ENCODE measurements at places on chromosomes 11 and 22.

DNA sequence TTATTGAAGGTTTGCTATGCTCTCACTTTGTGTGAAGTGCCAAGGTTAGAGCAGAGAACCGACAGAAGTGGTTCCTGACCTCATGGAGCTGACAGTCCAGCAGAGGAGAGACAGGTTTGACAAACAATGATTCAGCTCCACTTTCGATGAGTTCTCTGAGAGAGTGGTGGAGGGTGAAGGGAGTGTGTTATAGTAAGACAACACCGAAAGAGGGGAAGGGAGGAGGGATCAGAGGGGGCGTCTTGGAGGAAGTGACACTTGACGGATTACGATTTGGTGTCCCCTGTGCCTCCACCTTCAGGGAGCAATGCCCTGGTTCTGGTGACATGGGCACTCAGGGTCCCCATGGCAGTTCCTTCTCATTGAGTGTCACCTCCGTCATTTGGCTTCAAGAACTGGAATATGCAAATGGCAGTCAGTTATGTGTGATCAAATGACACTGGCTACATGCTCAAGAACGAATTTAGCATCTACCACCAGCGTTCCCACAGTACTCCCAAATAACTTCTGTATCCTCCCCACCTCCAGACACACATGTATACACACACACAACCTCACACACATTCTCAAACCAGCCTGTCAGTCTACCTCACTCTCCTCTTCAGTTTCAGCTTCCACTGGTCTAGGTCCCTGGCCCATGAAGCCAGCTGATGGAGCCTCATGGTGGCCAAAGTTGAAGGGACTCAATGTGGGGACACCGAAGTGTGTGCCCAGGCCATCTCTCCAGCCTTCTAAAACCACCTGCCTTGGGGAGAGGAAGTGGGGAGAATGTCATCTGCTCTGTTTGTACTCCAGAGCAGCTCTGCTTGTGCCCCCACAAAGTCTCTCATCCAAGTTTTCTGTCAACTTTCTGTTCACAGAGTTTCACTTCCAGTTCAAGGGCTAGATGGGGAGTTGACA is 31.4 kb upstream of the NUP160 start:
- no peak for DNase-seq

GRCh38 chr22:45418770-45419138 is 5.3 kb downstream of the RIBC2 start:
- DNase-seq = no peak

DNA sequence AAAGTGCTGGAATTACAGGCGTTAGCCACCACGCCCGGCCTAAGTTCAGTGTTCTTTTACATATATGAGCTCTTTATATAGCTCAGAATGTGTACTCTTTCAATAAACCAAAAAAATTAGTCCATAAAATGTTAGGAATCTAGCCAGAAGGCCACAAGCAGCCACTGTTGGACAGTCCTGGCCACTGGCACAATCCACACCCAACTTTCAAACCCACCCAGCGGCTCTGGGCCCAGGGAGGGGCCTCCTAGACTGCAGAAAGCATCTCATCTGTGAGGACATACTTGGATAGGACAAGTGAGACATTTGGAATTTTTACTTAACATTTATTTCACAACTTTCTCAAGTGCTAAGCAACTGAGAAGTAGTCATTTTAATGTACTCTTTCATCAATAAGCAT is 6.4 kb downstream of the PACSIN2 start:
- DNase-seq = no peak

- DNase-seq = no peak
Observed at GRCh38 chr11:69140635-69141034, 15.1 kb upstream of the SMIM38 start.

DNA sequence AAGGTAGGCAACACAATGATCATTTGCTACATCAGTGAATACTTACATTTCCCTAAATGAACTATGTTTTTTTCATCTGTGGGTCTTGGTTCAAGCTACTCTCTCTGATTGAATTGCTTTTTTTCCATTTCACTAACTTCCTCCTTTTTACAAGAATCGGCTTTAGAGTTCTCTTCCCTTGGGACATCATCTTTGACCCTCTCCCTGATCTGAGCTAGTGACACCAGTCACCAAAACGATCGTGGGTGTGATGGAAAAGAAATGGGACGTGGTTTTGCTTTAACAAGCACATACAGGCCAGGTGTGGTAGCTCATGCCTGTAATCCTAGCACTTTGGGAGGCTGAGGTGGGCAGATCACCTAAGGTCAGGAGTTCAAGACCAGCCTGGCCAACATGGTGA is 129.9 kb downstream of the WT1 start:
- no peak for DNase-seq

DNA sequence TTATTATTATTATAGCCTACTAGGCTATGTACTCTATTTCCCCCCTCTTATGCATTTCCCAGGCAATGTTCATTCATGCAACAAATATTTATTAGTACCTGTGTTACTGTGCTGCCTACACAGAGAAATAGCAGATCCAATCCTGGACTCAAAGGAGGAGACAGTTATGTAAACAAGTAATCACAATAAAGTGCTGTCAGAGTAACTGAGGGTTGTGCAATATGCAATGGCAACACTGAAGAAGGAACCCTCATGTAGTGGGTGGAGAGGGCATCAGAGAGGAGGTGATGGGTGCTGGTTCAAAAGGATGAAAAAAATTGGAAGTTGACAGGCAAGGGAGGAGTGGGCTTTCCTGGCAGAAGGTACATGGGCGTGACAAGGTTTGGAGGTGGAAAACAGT is 886 bp upstream of the P4HA3 start:
- no peak for DNase-seq

GRCh38 chr22:17217179-17217578 is 2.1 kb downstream of the ADA2 start:
- no peak for DNase-seq

DNA sequence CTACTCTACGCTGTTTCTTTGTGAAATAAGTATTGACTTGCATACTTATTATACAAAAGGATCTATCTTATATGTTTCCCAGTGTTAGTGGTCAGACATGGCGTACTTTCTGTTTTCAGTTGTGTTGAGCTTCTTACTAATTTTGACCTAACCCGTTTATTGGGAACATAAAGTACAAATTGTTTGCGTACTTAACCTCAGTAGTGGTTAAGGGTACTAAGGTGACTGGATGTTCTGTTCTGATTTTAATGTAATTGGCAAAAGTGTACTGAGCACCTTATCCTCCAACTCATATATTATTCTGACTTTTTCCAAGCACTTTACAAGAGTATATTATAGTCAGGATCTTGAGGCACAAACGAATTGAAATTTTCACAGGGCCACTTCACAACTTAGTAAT is 17.2 kb downstream of the TBCEL start:
- DNase-seq = no peak

DNA sequence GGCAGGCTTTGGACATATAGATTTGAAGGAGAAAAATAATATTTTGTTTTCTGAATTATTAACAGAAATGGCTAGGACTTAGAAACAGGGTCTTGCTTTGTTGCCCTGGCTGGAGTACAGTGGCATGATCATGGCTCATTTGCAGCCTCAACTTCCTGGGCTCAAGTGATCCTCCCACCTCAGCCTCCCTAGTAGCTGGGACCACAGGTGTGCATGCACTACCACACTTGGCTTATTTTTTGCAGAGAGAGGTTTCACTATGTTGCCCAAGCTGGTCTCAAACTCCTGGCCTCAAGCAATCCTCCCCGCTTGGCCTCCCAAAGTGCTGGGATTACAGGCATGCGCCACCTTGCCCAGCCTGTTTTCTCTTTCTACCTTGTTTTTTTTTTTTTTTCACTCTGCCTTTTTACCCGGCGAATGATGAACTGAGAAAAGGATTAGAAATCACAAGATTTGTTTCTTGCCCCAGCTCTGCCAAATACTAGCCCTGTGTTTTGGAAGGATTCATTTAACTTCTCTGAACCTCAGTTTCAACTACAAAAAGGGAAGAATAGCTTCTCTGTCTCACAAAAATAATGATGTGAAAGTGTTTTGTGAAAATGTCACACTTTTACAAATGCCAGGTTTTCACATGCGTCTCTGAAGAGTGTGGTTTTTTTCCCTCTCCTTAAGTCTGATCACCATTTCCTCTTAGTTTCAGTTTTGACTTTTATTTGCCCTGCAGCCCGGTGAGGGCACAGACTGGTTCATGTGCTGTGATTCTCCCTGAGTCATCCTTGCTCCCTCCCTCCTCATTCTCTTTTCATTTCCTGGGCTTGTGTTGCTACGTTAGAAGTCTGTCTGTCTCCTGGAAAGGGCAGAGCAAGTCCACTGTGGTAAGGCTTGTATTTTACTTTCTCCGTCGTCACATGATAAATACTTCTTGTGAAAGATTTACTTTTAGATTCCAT is 67.7 kb downstream of the BCL2L13 start:
- DNase-seq = no peak

DNA sequence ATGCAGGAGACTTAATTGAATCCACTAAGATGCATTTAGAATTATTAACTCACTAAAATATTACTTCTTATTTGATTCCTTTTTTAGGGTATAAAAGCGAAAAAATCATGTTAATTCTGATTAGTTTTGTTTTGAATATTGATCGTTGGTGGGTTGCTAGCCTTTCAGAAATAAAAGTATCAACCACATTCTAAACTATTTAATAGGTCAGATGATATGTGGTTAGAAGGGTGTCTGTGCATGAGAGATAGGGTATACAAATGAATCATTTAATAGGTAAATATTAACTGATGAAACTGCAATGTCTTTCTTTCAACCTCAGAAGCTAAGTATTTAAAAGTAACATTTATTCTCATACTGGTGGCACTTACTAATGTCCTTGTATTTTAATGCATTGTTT is 515.1 kb downstream of the CNTN5 start:
- no peak for DNase-seq

DNA sequence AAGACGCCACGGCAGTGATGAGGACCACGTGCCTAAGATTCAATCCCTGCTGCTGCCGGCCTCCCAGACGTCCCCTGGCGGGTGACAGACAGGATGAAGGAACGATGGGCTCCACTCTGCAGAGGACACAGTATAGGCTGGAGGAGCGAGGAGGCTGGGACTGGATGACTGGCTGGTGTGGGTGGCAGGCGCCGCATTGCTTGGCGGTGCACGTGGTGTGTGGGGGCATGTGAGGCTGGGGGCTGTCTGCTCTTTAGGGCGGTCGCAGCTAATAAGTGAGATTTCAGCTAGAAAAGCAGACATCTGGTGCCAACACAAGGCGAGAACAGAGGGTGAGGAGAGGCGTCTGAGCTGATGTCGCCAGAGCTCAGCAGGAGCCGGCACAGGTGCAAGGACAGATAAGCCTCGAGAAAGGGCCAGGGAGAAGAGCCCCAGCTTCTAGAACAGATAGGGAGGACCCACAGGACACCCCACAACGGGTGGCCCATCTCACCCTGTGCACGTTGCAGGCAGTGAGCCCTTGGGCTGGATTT is 33.2 kb downstream of the TSPAN4 start:
- DNase-seq = no peak

GRCh38 chr22:26643418-26644100 is 13.8 kb upstream of the MIAT start:
- no peak for DNase-seq

GRCh38 chr11:81165164-81165563 is 1568.5 kb downstream of the FAM181B start:
- DNase-seq = no peak

- DNase-seq = no peak
Observed at GRCh38 chr11:87137711-87138110, 100.0 kb downstream of the TMEM135 start.

DNA sequence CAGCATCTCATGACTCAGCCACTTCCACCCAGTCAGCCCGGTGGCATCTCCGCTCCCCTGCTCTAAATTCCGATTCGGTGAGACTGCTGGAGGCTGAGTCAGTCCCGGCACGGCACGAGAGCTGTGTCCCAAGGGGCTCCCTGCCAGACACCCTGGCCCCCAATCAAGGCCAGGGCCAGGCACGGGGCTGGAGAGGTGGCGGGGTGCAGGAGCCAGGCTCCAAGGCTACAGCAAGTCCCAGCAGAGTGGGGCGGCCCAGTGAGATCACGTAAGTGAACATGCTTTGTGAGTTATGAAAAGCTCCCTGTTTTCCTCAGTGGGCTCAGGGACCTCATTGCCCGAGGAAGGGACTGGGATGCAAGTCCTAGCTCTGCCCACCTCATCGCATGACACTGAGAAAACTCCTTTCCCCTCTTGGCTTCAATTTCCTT is 3.0 kb downstream of the C11orf68 start:
- no peak for DNase-seq

DNA sequence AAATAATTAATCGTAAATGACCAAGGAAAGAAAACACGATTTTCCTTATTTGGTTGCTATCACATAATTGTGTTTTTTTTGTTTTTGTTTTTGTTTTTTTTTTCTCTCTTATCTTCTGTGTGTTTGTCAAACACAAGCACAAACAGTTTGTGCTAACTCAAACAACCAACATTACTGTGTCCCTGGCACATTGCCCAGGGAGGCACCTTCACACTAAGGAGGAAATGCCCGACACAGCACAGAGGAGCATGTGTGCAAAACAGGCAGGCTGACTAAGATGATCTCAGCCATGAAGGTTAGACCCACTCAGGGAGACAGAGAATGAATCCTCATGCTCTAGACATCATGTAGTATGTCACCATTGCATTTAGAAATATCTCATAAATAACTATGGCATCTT is 130.1 kb downstream of the SOX6 start:
- DNase-seq = no peak

DNA sequence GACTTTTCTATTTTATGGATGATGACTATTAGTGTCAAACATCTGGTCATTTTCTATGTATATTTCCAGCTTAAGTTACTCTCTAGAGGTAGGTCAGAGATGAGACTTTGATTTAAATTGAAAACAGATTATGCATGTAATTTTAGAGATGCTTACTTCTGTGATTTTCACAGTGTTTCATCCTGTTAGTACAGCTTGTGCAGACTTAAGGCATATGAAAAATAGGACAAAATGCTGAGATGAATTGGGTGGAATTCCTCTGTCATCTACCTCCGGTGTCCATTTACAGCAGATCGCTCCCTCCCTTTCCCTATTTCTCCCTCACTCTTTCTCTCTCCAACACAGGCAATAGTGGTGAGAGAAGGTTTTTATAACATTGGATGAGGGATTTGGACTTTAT is 14.1 kb downstream of the JAM3 start:
- DNase-seq = no peak

- peak; percentile 81 for DNase-seq
Observed at GRCh38 chr11:65856689-65857499, 1.1 kb downstream of the CFL1 start.

- no peak for DNase-seq
Observed at GRCh38 chr11:77093987-77094840, 8.4 kb upstream of the OMP start.

- peak; percentile 8 for DNase-seq
Observed at GRCh38 chr11:1942558-1943260, 4.4 kb upstream of the MRPL23 start.

GRCh38 chr11:56890584-56891305 is 98.0 kb upstream of the OR5AK2 start:
- no peak for DNase-seq

- peak; percentile 23 for DNase-seq
Observed at GRCh38 chr11:71252269-71252769, at the start of gene SHANK2. Gene SHANK2, minus strand, starts transcription at chr11:71252577. Its CDS starts 105,251 bp downstream, at chr11:71147326.

- DNase-seq = no peak
Observed at GRCh38 chr11:12678991-12679390, 4.8 kb downstream of the TEAD1 start.

GRCh38 chr11:122358292-122358691 is 242.3 kb upstream of the BLID start:
- no peak for DNase-seq
